Fibroblast of skin of right biceps (primary cell): ENCODE measurements at places on chromosomes 3 and 15.

DNA sequence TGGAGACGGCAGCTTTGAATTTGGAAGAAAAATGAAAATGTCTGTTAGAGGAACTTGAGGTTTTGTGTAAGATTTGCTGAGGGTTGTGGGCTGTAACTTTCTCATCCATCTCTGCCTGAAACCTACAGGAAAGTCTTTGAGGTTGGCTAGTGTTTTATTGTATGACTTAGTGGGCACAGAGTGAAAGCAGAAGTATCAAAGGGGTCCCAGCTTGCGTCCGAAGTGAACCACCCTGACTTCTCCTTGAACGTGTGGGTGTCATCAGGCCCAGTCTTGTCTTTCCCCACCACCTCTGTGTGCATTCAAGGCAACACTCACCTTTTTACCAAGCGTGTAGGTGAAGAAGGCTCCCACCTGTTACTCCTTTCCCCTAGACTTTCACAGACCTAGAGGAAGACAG, 682.1 kb upstream of the CFAP20DC start:
- DNase-seq, result no peak

DNA sequence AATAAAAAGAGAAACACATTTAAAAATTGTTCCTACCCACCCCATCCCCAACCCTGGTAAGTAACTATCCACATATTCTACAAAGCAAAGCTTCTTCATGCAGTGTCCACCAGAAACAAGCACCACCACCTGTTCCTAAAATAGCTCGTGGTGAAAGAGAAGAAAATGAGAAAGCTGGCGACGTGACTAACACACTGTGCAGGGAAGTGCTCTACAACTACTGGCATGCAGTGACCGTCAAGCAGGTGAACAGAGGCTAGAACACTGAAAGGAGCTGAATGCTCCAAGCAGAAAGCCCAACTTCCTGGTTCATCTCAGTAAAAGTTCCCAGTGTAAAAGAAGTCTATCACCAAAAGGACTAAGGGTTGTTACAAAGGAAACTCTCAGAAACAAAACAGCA, 80.7 kb downstream of the NR2E3 start:
- no peak for DNase-seq

DNA sequence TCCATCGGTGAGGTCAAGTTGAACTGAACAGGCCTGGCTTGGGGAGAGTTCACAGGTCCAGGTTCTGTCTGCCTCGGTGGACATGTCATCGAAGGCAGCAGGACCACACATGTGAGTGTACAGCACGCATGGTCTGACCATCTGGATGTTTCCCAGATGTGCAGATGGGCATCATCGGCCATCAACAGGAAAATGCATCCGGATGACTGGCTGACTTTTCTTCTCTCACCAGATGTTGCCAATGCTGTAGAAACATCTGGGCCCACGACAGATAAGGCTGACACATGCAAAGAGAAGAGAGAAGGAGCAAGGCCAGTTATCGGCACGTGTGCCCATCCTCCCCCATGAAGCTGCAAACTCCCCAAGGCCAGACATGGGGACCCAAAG, 45.1 kb downstream of the NOX5 start:
- no peak for DNase-seq

DNA sequence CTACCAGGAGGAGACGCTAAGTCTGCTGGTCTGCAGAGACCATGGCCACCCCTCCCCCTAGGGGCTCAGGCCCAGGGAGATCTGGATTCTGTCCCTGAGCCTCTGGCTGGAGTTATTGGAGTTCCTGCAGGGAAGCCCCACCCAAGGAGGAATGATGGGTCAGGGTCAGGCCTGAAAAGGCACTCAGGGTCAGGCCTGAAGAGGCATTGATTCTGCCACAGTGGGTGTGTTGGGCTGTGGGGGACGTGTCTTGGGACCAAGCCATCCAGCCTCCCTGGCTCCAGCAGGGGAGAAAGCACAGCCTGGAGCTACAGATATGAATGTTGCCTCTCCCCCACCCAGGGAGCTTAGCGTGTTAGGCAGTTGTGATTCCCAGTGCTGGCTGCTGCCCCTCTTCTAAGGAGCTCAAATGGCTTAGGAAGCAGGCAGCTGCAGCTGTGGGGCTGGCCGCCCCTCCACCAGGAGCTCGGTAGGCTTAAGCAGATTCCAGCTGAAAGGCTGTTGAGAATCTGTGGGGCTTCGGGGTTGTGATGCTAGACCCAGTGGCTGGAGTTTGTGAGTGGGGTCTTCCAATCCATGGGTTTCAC, 176.7 kb downstream of the CHL1 start:
- DNase-seq, result no peak

- no peak for DNase-seq
These were observed 208.4 kb downstream of the TIGIT start for GRCh38 chr3:114502204-114502603.

- peak; percentile 38 for DNase-seq
These were observed 301.2 kb downstream of the MECOM start for GRCh38 chr3:169362301-169362700.

- no peak for DNase-seq
These were observed 141.4 kb upstream of the MRPS22 start for GRCh38 chr3:139202226-139202958.

- no peak for DNase-seq
These were observed 58.8 kb downstream of the MAP3K13 start for GRCh38 chr3:185421577-185422232.

DNA sequence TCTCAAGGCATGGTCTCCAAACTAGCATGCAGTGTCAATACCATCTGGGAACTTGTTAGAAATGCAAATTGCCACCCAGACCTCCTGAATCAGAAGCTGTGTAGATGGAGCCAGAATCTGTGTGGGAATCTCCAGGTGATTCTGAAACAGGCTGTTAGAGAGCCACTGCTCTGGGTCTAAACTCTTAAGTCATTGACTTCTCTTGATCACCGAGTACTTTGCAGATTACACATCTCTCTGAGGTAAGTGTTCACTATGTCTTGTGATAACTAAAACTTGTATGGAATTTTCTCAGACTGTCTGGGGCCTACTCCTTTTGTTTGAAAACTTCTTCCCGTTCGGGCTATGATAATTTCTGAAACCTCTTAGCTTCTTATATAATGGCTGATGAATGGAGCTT, 315.6 kb downstream of the EDEM1 start:
- DNase-seq, result no peak

GRCh38 chr3:127853681-127854080, 31.4 kb upstream of the MGLL start:
- no peak for DNase-seq

- DNase-seq, result no peak
These were observed 37.3 kb downstream of the TLE3 start for GRCh38 chr15:70060214-70060992.

DNA sequence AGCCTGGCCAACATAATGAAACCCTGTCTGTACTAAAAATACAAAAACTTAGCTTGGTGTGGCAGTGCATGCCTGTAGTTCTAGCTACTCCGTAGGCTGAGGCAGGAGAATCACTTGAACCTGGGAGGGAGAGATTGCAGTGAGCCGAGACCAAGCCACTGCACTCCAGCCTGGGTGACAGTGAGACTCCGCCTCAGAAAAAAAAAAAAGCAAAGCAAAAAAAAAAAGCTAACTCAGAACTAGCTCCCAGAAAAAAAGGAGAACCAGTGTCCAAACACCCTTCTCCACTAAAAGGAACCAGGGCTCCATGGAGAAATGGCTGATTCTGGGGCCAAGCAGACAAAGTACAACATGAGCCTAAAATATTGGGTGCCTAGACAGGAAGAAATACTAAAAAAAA, 16.7 kb upstream of the CRTC3 start:
- DNase-seq, result no peak

- DNase-seq, result no peak
These were observed 11.9 kb downstream of the DNAJA4 start for GRCh38 chr15:78276064-78276943.

DNA sequence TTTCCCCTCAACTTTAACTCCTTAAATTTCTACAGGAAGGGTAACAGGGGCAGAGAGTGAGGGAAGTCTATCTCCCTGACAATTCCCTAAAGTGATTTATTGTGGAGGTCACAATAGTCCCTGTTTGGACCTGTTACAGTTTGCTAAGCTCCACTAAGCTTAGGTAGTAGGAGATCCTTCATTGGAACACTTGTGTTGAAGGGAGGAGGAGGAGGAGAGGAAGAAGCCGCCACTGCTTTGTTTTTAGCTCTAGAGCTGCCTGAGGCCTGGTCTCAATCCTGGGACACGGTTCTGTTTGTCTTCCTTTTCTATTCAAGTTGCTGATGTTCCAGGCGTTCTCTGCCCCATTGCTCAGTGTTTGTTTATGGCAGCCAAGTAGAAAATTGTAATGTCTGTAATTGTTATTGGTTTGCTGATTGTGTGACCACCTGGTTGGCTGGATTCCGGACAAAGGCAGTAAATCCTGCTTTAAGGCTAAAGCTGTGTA, 48.4 kb downstream of the HES1 start:
- DNase-seq, result no peak

- DNase-seq, result peak; percentile 55
These were observed 318.4 kb downstream of the LPP start for GRCh38 chr3:188472336-188472735.

- DNase-seq, result peak; percentile 77
These were observed 116.9 kb upstream of the LRRFIP2 start for GRCh38 chr3:37291275-37291700.

- DNase-seq, result no peak
These were observed 31.4 kb upstream of the PLXNA1 start for GRCh38 chr3:126951561-126951960.

GRCh38 chr3:189288348-189289235, 116.8 kb downstream of the TPRG1 start:
- DNase-seq, result no peak

- no peak for DNase-seq
These were observed 26.4 kb upstream of the HGD start for GRCh38 chr3:120708408-120708807.

GRCh38 chr15:101009176-101009575, 90.0 kb downstream of the LRRK1 start:
- no peak for DNase-seq

DNA sequence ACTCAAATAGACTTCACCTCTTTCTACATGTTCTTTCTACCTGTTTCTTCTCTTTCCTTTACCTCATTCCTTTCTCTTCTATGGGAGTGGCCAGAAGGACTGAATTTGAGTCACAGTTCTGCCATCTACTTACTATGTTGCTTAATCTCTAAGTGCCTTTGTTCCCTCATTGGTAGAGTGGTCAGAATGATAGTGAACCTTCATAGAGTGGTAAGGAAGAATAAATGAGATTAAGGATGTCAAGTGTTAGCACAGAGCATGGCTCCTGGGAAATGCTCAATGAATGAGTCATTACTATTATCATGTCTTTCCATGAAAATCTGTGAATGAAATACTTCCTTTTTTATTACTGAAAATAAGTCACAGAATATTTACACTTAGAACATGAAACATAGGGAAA, 17.5 kb downstream of the TMEM207 start:
- DNase-seq, result peak; percentile 42

- DNase-seq, result no peak
These were observed 109.7 kb downstream of the GALK2 start for GRCh38 chr15:49279521-49280456.

DNA sequence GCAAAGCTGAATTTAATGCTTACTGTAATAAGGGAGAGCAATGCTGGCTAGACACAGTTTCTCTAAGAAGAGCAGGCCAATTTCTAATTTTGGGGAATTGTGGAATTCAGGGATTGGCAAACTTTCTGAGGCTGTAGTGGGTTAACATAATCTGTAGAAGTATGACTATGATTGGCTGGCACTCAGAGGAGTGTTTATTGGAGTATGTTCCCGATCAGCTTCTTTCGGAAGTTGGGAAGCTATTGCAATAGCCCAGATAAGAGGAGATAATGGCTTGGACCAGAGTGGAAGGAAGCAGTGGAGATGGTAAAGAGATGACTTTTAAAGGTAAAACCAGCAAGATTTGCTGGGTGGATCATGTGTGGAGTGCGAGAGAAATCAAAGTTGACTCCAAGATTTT, 19.4 kb downstream of the TMOD3 start:
- DNase-seq, result no peak

GRCh38 chr15:94206463-94207167, 24.7 kb upstream of the MCTP2 start:
- peak; percentile 95 for DNase-seq

GRCh38 chr15:38312190-38312589, 59.6 kb downstream of the SPRED1 start:
- no peak for DNase-seq

DNA sequence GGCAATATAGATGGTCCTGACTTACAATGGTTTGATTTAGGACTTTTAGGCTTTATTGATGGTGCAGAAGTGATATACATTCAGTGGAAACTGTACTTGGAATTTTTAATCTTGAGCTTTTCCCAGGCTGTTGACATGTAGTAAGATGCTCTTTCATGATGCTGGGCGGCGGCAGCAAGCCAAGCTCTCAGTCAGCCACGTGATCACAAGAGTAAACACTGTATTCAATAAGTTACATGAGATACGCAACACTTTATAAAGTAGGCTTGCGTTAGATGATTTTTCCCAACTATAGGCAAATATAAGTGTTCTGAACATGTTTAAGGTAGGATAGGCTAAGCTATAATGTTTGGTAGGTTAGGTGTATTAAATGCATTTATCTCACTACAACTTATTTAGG, 17.9 kb downstream of the PARP9 start:
- no peak for DNase-seq

DNA sequence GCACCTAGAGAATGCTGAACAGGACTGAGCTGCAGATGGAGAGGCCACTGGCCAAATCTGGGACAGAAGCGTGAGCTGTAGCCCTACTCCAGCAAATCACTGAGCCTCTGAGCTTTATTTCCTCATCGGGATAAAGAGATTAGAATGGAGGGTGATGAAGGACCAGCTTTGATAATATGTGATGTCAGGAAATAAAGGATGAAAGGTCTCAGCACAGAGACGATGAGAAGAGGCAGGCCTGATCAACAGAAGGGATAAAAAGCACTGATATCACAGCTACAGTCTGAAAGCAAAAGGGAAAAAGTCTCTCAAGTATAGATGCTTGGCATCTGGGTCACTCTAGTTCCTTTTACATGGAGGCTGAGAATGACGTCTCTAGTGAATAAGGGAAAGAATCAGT, 70.0 kb downstream of the DHX30 start:
- no peak for DNase-seq

DNA sequence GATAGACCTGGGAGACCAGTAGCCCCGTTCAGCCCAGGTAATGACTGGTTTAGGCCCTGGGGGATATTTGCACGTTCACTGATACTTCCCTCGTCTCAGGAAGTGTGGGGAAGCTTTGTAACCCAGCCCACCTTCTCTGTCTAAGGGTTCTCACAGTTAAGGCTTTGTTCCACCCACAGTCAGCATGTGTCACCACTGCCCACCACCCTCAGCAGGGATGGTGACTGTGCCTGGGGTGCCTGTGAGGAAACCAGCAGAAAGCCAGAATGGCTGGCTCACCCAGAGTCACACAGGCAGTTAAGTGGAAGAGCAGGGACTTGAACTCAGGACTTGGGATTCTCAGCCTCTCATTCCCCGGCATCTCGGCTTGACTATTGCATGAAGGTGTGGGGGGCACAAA, 5.2 kb downstream of the KBTBD13 start:
- no peak for DNase-seq

GRCh38 chr3:134018406-134018805, 11.3 kb downstream of the SLCO2A1 start:
- peak; percentile 30 for DNase-seq
